ENCODE measurements at places on chromosomes 12 and 14.

- DNase-seq: no peak
Measured at GRCh38 chr12:27333403-27334009, 870 bp downstream of the BMAL2 start.

GRCh38 chr12:2267703-2268470, 215.1 kb downstream of the CACNA1C start:
- DNase-seq: no peak

DNA sequence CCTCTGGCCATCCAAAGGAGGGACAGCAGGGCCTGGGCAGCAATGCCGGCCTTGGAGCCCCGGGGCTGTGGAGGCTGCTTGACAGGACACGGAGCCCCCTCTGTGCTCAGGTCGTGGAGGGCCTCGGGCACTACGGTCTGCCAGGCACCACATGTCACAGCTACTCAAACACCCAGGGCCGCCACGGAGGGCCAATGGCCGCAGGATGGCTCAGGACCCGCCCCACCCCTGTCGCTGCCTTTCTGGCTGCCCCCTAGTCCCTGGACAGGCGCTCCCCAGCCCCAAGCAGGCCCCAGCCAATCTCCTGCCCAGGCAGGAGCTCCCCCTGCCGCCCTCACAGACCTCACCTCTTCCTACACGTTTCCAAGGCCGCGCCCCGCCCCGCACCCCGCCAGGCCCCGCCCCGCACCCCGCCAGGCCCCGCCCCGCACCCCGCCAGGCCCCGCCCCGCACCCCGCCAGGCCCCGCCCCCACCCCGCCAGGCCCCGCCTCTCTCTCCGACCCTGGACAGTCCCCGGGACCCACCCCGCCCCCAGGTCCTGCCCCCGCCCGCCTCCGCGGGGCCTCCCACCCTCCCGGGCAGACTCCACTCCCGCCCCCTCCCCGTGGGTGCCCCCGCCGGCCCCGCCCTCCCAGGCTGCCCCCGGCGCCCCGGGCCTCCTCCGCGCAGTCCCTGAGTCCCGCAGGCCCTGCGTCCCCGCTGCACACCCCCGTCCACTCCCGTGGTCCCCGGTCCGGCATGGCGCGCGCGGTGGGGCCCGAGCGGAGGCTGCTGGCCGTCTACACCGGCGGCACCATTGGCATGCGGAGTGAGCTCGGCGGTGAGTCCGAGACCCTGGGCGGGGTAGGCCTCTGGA, at the start of gene ASPG:
Gene ASPG, plus strand, starts transcription at position 669 of the 857 bp plus-strand sequence. Its CDS starts 71 bp downstream, at position 740.
- DNase-seq: no peak

GRCh38 chr12:113850309-113851056, 115.6 kb downstream of the RBM19 start:
- DNase-seq: no peak

GRCh38 chr12:108530161-108530560, 15.1 kb downstream of the FICD start:
- no peak for DNase-seq

GRCh38 chr14:59699442-59699841, 122.8 kb upstream of the CCDC175 start:
- no peak for DNase-seq

DNA sequence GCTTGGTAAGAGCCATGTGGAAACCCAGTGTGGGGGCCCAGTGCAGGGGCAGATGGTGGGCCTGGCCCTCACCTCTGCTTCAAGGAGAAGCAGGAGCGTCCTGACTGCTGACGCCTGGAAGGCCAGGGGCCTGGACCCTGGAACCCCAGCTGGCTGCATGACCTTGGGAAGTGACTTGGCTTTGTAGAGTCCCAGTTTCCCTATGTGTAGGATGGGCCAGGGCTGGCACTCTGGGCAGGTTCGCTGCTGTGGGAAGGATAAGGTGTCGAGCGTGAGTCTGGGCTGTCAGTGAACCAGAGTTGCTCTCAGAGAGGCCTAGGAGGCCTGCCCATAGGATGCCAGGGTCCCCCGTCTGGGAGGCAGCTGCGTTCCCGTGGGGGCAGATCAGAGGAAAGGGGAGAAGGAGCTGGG, 43.2 kb downstream of the TRAFD1 start:
- no peak for DNase-seq

GRCh38 chr12:53995002-53995377, 5.0 kb upstream of the HOXC9 start:
- no peak for DNase-seq

GRCh38 chr14:78399316-78399889, 229.2 kb downstream of the NRXN3 start:
- no peak for DNase-seq

GRCh38 chr14:104283197-104284106, 145.1 kb downstream of the KIF26A start:
- no peak for DNase-seq

GRCh38 chr14:60487211-60487610, 1.3 kb upstream of the C14orf39 start:
- no peak for DNase-seq

DNA sequence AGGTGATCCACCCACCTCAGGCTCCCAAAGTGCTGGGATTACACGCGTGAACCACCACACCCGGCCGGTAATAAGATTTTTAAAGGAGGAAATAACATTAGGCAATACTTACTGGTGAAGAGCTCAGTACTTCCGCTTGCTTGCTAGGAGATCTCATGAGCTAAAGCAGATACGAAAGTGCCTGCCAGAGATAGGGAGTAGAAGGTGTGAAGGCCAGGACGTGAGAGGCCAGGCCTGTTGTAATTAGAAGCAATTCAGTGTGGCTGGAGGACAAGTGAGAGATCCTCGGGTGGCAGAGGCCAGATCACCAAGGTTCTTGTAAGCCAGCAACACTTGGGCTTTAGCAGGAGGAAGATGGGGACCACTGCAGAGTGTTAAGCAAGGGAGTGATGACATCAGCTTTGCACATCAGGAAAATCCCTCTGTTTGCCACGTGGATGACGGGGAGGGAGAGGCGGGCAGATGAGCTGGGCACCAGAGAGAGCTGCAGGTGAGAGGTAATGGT, 7.6 kb downstream of the TECPR2 start:
- DNase-seq: no peak

GRCh38 chr14:59175404-59175803, 13.1 kb upstream of the DAAM1 start:
- no peak for DNase-seq

GRCh38 chr12:2806700-2807099, 5.8 kb upstream of the ITFG2 start:
- no peak for DNase-seq

GRCh38 chr12:24039113-24039525, 89.6 kb upstream of the SOX5 start:
- DNase-seq: no peak
